ENCODE measurements at places on chromosomes 2 and 18.

DNA sequence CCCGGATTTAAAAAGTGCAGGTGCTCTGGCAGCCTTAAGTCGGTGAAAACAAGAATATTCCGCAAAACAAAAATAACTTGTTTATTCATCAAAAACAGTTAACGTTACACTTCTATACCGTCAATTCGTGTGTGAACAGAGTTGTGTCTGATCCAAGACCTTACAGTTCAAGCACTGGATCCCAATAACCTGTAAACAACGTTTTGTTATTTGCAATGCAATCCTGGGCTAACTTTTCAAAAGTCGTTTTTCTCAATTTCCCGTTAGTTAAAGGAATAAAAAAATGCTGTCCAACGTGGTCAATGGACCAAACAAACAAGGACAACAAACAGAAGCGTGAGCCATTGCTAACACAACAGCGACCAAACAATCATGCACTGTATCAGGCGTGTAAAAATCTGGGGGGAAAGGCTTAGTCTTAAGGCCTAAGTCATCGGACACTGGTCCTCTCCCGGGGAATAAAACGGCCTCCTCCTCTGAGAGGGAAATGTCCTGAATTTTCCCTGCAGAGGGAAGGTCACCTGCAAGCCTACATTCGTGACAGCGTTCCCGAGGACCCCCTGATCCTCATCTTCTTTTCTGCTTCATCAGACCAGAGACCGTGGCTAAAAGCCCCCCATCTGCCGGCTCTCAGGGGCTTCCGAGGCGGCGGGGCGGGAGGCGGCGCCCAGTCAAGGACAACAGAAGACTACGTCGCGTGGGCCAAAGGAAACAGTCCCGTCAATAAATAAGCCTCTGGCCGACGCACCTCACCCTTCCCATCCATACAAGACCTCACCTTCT lies 490 bp downstream of the NDUFS1 start:
- DNase-seq = no peak

- DNase-seq = no peak
Observed at GRCh38 chr2:224169847-224170246, 130.8 kb upstream of the SERPINE2 start.

GRCh38 chr2:237663517-237664110 lies 36.2 kb downstream of the LRRFIP1 start:
- no peak for DNase-seq

DNA sequence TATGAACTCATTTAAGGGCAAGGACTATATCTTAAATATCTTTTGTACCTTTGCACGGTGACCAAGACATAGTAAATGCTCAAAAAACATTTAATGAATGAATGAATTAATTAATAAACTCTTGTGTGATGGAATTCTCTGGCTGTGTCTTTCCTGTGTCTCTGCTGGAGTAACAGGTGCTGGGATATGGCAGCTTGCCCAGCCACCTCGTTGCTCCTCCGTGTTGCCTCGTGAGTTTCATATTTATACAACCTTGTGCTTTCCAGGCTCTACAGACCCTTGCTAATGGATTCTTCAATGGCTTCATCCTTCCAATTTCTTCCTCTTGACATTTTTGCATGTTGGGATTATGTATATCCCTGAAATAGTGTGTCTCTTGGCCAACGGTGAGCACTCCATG lies 30.4 kb downstream of the CTAGE1 start:
- DNase-seq = no peak

DNA sequence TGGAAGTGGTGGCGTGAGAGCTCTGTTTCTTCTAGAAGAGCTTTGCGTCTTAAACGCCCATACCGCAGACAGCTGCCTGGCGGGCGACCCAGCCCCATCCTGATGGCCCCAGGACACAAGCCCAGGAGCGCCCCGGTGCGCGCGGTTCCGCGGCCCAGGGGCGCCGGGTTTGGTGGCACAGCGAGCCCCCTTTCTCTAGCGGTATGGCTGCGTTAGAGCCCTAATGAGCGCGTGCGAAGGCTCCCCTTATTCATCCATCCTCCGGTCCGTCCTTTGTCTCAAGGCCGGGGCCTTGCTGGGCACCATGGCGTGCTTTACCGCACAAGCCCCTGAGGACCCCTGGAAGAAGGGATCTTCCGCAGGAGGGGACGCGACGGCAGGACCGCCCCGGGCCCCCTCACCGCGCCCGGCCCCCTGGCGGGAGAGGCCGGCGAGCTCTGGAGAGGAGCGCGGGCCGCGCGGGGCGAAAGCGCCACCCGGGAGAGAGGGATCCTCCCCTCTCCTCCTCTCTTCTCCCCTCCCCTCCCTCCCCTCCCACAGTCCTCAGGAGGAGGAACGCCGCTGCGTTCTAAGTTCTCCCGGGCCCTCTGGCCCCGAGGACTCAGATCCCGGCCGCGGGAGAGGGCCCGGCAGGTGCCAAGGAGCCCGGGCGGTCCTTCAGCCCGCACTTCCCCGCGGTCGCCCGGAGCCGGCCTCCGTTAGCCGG lies 626 bp upstream of the SLC1A4 start:
- no peak for DNase-seq
